ENCODE measurements at places on chromosomes 12 and 14. TPM values are rescaled to one million over a fixed set of nuclear protein-coding genes. Genes with fewer than 3 reads are reported as not detected.

GRCh38 chr12:119678459-119678858, 10.5 kb downstream of the PRKAB1 start:
- DNase-seq = no peak

- DNase-seq = no peak
Measured at GRCh38 chr12:119666226-119666795, 1.6 kb upstream of the PRKAB1 start.

DNA sequence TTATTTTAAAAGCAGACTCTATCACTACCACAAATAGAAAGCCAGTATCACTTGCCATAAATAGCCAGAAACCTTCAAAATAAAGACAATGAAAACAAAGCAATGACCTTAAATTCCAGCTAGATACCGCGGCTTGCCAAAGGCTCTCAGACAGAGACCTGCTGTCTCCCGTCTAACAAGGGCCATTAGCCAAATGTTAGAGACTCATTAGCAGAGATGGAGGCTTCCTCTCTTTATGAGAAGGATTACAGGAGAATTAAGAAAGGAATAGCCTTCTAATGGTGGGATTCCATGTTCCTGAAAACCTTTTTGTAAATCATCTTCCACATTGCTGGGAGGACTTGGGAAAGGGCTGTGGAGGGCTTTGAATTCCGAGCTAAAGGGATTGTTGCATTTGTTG, 206.7 kb downstream of the AACS start:
- DNase-seq = no peak

- no peak for DNase-seq
Measured at GRCh38 chr12:122958198-122958888, 7.9 kb downstream of the ABCB9 start.

The PAWR gene
- polyA plus RNA-seq = 142 TPM

GRCh38 chr12:111438481-111438880, 32.8 kb downstream of the SH2B3 start:
- no peak for DNase-seq

The ADAMTS20 gene
- 1.2 TPM for polyA plus RNA-seq

GRCh38 chr12:21001778-21002177, 129.2 kb upstream of the SLCO1B1 start:
- DNase-seq = no peak

The RNF41 gene
- polyA plus RNA-seq = 44.8 TPM

DNA sequence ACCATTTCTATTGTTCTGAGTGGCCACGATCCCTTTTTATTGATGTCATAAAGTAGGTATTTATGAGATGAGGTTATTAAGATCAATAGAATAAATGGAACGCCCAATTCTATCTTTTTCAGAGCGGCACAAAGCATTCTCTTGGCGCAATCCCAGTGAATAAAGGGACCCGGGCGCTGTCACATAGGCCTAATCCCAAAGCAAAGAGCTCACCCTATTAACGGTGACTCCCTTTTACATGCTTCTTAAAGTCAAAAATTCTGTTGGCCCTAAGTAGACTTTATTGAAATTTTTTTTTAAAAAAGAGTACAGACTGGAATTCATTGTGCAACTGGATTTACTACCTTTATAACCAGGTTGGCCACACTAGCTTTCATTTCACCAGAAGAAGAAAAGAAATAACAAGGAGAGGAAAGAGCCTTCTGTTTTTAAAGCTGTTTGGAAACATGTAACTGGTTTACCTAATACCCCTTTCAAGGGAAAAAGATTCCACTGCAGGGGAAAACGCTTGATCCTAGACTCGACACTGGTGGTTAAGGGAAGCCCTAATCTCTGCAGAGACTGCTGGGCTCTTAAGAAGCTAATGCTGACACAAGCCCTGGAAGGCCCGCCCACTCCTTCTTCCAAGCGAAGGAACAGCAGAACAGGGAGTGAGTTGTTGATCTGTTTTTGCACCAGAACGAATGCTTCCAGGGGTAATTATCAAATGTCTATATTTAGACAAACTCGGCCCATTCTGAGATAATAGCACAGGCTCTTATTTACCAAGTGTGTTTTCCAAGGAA, 381.2 kb downstream of the BCL11B start:
- no peak for DNase-seq

DNA sequence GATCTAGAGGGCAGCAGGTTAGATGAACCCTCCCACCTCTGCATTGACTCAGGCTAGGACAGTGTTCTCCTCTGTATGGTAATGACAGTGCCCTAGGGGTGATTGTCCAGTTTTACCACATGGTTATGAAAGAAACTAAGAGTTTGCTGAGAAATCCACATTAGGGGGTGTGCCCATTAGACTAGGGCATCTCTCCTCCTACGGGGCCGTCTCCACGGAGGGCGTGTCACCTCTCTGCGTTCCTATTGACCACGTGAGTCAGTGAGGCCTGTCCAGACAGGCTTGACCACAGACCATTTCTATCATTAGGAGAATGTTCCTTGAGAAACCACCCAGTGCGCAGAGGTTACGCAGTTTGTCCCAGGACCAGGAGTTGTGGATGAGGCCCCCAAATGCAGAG, 8.3 kb downstream of the MVK start:
- no peak for DNase-seq

GRCh38 chr12:7806863-7807487, 17.8 kb downstream of the NANOG start:
- DNase-seq = peak; percentile 24

GRCh38 chr14:102825307-102826095, 48.3 kb downstream of the TRAF3 start:
- DNase-seq = no peak

GRCh38 chr12:118052324-118053070, 8.5 kb downstream of the WSB2 start:
- DNase-seq = peak; percentile 17

The TC2N gene
- polyA plus RNA-seq = 8.1 TPM

The TMEM121 gene
- 6.5 TPM for polyA plus RNA-seq

DNA sequence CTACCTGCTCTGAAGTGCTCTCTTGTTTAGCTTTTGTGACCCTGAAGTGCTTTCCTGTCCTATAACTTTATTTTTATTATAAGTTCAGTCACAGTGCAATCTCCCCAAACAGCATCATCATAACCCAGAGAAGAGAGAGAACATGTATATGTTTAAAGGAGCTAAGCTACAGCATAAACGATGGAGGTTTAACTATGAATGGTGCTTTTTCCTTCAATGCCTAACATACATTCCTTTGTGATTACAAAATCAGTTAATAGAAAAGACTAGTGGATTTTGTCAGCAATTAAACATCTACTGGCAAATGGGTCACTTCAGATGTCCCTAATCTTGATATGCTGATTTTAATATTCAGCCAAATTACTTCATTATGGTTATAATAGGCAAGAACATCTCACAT, 46.4 kb downstream of the ZFYVE21 start:
- DNase-seq = no peak

- no peak for DNase-seq
Measured at GRCh38 chr12:105300883-105301282, 29.6 kb upstream of the C12orf75 start.

DNA sequence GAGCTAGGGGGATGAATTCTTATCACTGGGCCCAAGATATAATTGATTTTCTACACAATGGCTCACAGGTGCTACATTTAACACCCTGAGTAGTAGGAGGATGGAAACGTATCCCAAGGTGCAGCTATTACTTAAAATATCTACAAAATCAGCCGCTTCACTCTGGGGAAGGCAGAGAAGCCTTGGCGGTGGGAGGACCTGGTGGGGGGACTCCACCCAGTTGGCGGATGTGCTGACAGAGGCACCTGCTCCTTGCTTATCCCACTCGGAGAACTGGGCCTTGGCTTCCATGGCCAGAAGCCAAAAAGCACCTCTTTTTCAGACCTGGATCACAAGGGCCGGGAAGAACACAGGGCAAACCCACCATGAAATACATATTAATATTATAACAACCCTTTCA, 106.3 kb downstream of the OTX2 start:
- DNase-seq = no peak

GRCh38 chr12:52559979-52560378, 7.0 kb upstream of the KRT71 start:
- no peak for DNase-seq

- DNase-seq = no peak
Measured at GRCh38 chr14:20468764-20469241, 403 bp upstream of the PNP start.

The MAP4K5 gene
- 45.2 TPM for polyA plus RNA-seq

The JPH4 gene
- polyA plus RNA-seq = 11.0 TPM

DNA sequence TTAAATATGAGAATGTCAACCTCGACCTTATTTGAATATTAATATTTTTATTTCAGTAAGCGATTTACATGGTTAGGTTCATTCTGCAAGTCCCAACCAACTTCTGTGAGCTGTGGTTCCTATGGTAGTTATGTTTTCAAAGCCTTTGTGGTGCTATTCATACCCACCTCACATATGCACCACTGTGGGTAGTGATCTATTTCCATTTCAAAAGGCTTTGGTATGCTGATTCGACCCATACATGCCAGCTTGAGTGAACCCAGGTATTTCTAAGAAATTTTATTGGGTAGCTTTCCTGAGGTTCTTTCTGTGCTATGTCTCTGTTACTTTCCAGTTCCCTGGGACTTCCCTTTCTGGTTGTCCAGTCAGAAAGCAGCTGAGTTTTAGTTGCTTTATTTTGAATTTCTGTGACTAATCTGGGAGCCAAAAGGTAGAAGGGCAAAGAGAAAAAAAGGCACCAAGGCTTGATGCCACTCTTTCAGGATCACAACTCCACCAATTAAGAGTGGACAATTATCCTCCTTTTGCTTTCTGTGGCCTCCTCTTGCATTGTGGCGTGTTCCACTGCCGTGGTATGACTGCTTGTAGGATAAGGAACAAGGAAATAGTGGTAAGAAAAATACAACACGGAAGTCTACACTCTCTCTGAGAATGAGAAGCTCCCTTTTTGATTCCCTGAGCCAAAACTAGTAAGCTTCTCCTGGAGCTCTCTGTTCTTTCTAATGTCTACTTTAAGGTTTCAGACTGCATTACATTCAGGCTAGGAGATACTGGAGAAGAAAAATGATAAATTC, 729.1 kb downstream of the NOVA1 start:
- no peak for DNase-seq

The ADGRD1 gene
- polyA plus RNA-seq = 13.6 TPM

GRCh38 chr14:67240168-67240932, 885 bp upstream of the PALS1 start:
- DNase-seq = no peak

DNA sequence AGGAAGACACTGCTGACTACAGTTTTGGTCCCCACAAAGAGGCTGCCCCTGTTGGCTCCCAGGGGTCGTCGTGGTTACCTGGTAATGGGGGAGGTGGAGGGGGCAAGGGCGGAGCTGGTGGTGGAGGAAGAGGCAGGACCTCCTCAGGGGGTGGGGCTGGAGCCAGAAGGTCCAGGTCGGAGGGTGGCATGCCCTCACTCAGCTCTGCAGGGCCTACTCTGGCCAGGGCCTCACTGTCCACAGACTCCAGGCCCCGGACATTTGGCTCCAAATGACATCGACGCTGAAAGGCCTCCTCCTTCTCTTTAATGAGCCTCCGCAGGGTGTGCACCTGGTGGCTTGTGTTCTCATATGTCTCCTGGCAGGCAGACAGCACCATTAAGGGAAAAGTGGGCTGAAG, 28.5 kb downstream of the PRPF40B start:
- no peak for DNase-seq

DNA sequence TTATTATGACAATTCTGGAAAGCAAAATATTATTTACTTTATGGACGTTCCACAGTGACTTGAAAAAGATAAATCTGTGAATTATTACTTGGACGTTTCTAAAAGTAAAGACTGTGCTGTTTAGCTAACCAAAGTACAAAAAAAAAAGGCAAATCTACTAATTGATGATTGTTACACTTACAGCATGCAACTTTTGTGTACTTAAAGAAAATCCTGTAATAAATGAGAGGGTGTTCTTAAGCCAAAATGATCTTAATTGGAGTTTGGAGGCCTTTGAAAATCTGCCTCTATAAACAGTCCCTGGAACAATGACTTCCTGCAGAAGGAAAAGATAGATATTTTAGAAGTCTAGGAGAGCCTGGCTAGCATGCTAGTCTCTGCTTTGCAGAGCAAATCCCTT, 434.0 kb upstream of the SYT1 start:
- peak; percentile 11 for DNase-seq

DNA sequence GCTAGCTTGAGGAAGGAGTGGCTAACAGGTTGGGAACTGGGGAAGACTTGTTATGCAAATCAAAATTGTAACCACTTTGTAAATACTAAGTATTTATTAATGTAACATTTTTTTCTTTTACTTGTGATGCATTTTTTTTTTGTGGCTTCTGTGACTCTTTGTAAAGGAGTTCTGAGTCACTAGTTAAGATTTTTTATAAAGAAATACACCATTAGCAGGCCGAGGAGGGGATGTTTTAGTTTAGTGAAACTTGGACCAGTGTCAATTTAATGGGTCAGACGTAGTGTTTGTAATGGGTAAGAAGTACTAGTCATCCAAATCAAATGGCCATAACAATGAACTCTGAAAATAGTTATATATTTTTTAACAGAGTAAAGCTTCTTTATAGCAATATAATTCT, 43.1 kb downstream of the AKAP6 start:
- DNase-seq = no peak

DNA sequence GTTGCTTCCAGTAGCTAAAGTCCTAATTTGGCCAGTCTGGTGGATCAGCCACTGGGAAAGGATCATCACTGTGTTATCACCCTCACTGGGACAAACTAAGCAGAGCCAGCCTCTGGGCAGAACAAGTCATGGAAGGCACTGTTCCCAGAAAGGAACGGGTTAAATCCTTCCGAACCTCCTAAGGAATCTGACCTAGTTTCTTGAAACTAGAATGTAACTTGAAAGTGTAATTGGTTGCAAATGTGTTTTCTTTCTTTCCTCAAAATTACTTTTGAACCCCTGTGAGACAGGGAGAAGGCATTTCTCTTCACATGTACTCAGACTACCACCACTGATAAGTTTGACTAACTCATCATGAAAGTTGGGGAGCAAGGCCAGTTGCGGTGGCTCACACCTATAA, 18.7 kb upstream of the KICS2 start:
- DNase-seq = no peak

- no peak for DNase-seq
Measured at GRCh38 chr14:58639198-58639565, 1.4 kb downstream of the DACT1 start.

- no peak for DNase-seq
Measured at GRCh38 chr12:49783917-49784676, 42.7 kb downstream of the TMBIM6 start.

DNA sequence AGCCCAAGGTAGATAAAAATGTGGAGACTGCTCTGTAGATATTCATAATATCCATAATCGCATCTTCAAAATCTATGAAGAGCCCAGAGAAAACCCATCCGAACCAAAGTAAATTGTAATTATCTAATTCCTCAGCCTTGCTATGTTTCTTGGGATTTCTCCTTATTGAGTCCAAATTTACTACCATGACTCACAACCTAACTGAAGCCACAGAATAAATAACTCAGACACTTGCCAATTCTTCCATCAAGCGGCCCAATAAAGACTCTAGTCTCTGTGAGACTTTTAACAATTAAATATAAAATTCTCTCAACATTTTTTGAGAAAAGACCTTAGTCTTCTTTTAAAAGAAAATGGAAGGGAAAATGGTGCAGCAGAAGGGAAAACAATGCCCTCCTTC, 409.8 kb downstream of the DAD1 start:
- no peak for DNase-seq

- no peak for DNase-seq
Measured at GRCh38 chr12:84551373-84551772, 361.2 kb downstream of the SLC6A15 start.
